Muscle of leg (tissue), 16 donors: ENCODE measurements at places on chromosomes 12 and 14. TPM values are rescaled to one million over a fixed set of nuclear protein-coding genes. Genes with fewer than 3 reads are reported as not detected.

Gene MGAT4C
- 1.1 TPM for total RNA-seq

Gene KCNA5
- total RNA-seq: 2.9 TPM

DNA sequence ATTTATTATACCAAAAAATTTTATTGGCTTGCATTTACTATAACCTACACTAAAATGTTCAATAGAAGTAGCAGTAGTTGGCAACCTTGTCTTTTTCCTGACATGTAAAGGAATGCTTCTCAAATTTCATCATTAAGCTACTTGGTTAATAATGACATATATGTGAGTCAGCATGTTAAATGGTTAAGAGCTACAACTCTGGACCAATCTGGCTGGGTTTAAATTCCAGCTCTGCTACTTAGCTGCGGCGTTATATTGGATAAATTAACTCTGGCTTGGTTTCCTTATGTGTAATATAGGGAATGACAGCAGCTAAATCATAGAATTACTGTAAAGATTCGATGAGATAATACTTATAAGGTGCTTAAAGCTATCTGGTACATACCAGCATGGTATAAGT lies 53.7 kb upstream of the OTOGL start:
- H3K4me1 ChIP-seq: no peaks in the 10 kb centered on the region
- no peaks in the 10 kb centered on the region for H3K27me3 ChIP-seq
- H3K27ac ChIP-seq: no peak overlapping the region
- H3K36me3 ChIP-seq: no peaks in the 10 kb centered on the region
- DNase-seq: no peak

- H3K27ac ChIP-seq: no peak overlapping the region
- H3K4me1 ChIP-seq: no peaks in the 10 kb centered on the region
- DNase-seq: no peak
- no peaks in the 10 kb centered on the region for H3K27me3 ChIP-seq
- H3K4me3 ChIP-seq: no peak overlapping the region
- H3K36me3 ChIP-seq: peaks cover 3% of the 10 kb centered on the region
These were observed 23.2 kb downstream of the BORCS5 start for GRCh38 chr12:12379831-12380730.

- no peaks in the 10 kb centered on the region for H3K4me1 ChIP-seq
- H3K4me3 ChIP-seq: no peak overlapping the region
- no peak overlapping the region for H3K27ac ChIP-seq
- no peaks in the 10 kb centered on the region for H3K36me3 ChIP-seq
These were observed 202.2 kb upstream of the PRKD1 start for GRCh38 chr14:30129807-30130206.

DNA sequence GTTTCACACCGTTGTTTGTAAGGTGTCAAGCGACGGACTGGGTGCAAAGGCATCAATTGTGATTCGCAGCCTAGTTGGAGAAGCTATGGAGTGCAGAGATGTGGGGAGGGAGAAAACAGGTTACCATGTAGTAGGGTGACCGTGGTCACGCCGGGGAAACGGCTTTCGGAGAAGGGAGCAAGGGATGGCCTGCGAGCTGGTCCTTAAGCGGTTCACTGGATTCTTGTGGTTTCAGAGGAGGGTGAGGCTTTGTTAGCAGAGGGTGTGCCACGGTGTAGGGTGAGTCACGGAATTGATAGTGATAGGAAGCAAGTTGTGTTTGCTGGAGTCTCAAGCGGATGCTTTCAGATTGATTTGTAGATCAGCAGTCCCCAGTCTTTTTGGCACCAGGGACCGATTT lies 2.3 kb downstream of the PIWIL1 start:
- no peak for DNase-seq
- peaks cover 27% of the 10 kb centered on the region for H3K27me3 ChIP-seq
- no peak overlapping the region for H3K4me3 ChIP-seq

Gene BMAL2
- total RNA-seq: 2.1 TPM

GRCh38 chr12:123483602-123484248 lies 25.8 kb downstream of the SNRNP35 start:
- no peak overlapping the region for H3K27ac ChIP-seq
- no peak overlapping the region for H3K4me3 ChIP-seq
- H3K27me3 ChIP-seq: no peaks in the 10 kb centered on the region
- H3K36me3 ChIP-seq: peaks cover 63% of the 10 kb centered on the region

DNA sequence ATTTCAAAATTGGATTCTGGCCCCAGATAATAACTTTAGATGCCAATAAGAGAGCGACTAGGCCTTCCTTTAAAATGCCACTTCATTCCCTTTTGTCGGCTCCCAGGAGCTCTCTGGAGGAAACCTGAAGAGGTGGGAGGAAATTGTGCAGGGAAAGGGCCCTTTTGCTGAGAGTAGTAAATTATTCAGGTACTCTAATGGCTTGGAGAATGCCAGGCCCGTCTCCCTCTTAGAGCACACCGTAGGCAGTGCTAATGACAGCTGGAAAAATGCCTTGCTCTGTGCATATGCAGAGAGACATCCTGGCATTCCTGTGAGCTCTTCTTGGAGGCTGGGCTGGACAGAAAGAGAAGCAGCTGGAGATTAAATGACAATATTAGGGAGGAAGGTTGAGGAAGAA lies 115.0 kb upstream of the RPH3A start:
- H3K36me3 ChIP-seq: no peaks in the 10 kb centered on the region
- no peak for DNase-seq
- H3K27ac ChIP-seq: no peak overlapping the region
- H3K4me1 ChIP-seq: no peaks in the 10 kb centered on the region

- no peaks in the 10 kb centered on the region for H3K27me3 ChIP-seq
- no peak overlapping the region for H3K27ac ChIP-seq
- H3K36me3 ChIP-seq: no peaks in the 10 kb centered on the region
- no peak overlapping the region for H3K4me3 ChIP-seq
- DNase-seq: no peak
These were observed 100.5 kb downstream of the SLC38A4 start for GRCh38 chr12:46725332-46725731.

Gene ANKRD52
- 8.6 TPM for total RNA-seq

DNA sequence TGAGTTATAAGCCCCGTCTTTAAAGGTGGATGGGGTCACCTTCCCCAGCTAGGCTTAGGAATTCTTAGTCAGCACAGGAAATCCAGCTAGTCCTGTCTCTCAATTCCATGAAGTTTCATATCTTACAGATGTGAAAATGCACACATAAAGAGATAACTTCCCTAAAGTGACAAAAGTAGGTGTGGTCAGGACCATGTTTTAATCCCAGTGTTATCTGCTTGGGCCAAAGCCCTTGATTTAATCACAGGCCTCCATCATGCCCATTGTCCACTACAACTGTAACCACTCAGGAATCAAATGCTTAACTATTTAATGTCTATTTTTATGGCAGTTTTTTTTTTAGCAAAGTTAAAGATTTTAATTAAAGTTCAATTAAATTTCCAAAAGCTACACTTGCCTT lies 194.4 kb upstream of the BTG1 start:
- H3K4me3 ChIP-seq: no peak overlapping the region
- H3K4me1 ChIP-seq: no peaks in the 10 kb centered on the region
- H3K36me3 ChIP-seq: no peaks in the 10 kb centered on the region

DNA sequence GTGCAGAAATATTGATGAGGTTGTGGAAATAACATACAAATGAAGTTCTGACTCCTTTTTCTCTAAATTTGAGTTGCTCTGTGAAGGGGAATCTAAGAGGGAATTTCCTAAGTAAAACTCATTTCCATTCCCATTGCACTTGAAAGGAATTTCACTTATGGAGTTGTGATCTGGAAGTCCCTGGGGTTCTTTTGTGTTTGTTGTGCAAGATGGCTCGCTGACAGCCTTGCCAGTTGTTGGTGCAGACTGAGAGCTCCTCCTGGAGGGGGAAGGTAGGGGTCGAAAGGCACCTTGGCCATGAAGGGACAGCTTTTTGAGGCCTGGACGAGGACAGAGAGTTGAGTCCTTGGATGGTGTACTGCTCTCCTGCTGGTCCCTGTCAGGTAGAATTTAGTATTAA lies 72.0 kb downstream of the C12orf56 start:
- no peak overlapping the region for H3K27ac ChIP-seq
- DNase-seq: peak; percentile 17
- H3K36me3 ChIP-seq: no peaks in the 10 kb centered on the region
- peaks cover 2% of the 10 kb centered on the region for H3K4me1 ChIP-seq
- H3K27me3 ChIP-seq: no peaks in the 10 kb centered on the region

DNA sequence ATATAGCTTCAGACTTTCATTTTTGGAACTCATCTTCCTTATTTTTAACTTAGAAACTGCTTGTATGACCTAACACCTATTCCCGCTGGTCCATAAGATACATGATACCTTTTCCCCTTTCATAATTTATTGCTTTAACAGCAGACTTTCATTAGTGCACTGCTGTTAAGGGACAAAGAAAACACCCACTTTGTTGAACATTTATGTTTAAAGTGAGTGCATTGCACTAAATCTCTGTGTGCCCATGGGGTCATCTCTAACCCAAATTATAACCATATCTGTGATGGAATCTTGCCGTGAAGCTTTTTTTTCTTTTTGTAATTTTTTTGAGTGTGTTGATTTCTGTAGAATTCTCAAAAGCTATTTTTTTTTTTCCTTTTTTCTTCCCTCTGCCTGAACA lies 261.8 kb downstream of the TMTC2 start:
- H3K36me3 ChIP-seq: no peaks in the 10 kb centered on the region
- no peaks in the 10 kb centered on the region for H3K4me1 ChIP-seq
- no peak overlapping the region for H3K4me3 ChIP-seq
- no peaks in the 10 kb centered on the region for H3K27me3 ChIP-seq
- peak; percentile 80 for DNase-seq

Gene CCDC88C
- 12.5 TPM for total RNA-seq

Gene LGALS3
- 32.0 TPM for total RNA-seq

GRCh38 chr12:82648259-82648909 lies 38.3 kb upstream of the TMTC2 start:
- H3K4me3 ChIP-seq: no peak overlapping the region
- no peaks in the 10 kb centered on the region for H3K4me1 ChIP-seq
- no peaks in the 10 kb centered on the region for H3K27me3 ChIP-seq
- no peak overlapping the region for H3K27ac ChIP-seq
- H3K36me3 ChIP-seq: no peaks in the 10 kb centered on the region
- DNase-seq: no peak

- H3K4me3 ChIP-seq: no peak overlapping the region
- DNase-seq: no peak
- H3K4me1 ChIP-seq: no peaks in the 10 kb centered on the region
- H3K36me3 ChIP-seq: no peaks in the 10 kb centered on the region
These were observed 20.9 kb upstream of the HECTD1 start for GRCh38 chr14:31228533-31228932.

Gene PLEKHG7
- total RNA-seq: 0.18 TPM

GRCh38 chr12:29734734-29735133 lies 49.0 kb downstream of the TMTC1 start:
- H3K27me3 ChIP-seq: no peaks in the 10 kb centered on the region
- H3K4me3 ChIP-seq: no peak overlapping the region
- peak overlapping the region; percentile 31 for H3K27ac ChIP-seq
- H3K36me3 ChIP-seq: peaks cover 3% of the 10 kb centered on the region

DNA sequence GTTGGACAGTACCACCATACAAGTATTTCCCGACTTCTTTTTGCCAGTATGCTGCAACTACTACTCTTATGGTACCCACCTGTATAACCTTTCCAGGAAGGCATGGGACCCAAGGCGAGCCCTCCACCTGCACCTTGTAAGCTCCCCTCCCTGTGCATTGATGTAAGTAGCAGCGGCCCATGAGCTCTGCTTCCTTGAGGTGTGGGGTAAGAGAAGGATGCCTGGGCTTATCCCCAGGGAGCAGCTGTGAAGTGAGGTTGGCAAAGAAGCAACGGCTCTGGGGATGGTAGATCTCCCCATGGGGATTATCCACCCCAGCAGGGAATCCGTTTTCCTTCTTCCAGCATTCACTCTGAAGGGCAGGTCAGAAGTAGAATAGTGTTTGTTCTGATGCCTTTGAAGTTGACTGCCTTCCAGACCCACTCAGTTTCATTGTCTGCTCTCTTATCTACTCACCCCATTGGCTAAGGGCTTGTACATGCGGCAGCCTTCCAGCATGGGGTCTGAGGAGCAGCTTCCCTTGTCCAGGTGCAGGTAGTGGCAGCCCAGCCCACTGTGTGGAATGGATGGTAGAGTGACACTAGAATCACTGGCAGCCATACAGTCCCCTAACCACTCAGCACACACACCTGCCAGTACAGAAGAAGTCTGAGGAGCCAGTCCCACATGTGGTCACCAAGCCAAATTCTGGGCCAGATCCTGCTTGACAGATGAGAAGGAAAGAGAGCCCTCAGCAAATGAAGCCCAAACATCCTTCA lies 3.4 kb downstream of the CIROP start:
- peaks cover 8% of the 10 kb centered on the region for H3K27me3 ChIP-seq
- peaks cover 8% of the 10 kb centered on the region for H3K4me1 ChIP-seq

DNA sequence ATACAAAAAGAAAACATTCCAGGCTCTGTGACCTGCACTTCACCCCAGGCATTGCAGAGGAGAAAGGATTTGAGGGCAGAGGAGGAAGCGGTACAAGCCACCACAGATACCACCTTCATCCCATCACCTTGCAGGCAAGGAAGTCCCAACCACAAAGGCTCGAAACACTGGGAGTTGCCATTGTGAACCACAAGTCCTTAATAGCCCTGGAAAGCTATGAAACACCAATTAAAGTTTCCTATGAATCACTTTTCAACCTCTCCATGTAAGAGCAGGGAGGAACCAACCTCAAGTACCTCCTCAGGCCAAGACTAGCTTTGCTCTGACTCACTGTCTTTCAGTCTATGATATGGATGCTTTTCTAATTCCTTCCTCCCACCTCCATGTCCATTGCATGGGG lies 27.0 kb downstream of the MAP3K9 start:
- H3K27me3 ChIP-seq: no peaks in the 10 kb centered on the region
- H3K4me3 ChIP-seq: no peak overlapping the region
- peaks cover 5% of the 10 kb centered on the region for H3K4me1 ChIP-seq

- peaks cover 61% of the 10 kb centered on the region for H3K27me3 ChIP-seq
- no peaks in the 10 kb centered on the region for H3K36me3 ChIP-seq
- DNase-seq: no peak
- no peak overlapping the region for H3K27ac ChIP-seq
- no peak overlapping the region for H3K4me3 ChIP-seq
These were observed 1.3 kb downstream of the DTX1 start for GRCh38 chr12:113057565-113058485.

Gene PTPN6
- total RNA-seq: 5.8 TPM
